ENCODE measurements at places on chromosomes 12 and 14.
A peak's percentile ranks its signal among the peaks of the same experiment; 100 is the strongest.

GRCh38 chr12:68454892-68455291, 122.7 kb upstream of the MDM1 start:
- DNase-seq, result no peak

DNA sequence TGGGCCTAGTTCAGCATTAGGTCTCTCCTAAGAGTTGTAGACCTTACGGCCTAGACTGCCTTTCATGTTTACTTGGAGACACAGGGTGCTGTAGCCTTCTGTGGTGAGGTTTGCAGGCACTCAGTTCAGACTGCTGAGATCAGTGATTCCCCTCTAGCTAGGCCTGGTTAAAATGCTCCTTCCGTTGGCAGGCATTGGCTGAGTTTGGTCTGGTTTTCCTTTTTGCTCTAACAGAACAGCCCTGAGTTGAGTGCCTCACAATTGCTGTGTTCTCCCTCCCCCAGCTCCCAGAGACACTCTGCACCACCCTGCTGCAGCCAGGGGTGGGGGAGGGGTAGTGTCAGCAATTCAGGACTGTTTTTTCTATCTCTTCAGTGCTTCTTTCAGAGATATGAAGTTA, 178.9 kb upstream of the DYRK2 start:
- DNase-seq, result no peak

GRCh38 chr14:56782711-56783110, 27.6 kb downstream of the OTX2 start:
- DNase-seq, result no peak

- DNase-seq, result peak; percentile 75
Observed at GRCh38 chr12:69879007-69879960, 54.3 kb downstream of the MYRFL start.

DNA sequence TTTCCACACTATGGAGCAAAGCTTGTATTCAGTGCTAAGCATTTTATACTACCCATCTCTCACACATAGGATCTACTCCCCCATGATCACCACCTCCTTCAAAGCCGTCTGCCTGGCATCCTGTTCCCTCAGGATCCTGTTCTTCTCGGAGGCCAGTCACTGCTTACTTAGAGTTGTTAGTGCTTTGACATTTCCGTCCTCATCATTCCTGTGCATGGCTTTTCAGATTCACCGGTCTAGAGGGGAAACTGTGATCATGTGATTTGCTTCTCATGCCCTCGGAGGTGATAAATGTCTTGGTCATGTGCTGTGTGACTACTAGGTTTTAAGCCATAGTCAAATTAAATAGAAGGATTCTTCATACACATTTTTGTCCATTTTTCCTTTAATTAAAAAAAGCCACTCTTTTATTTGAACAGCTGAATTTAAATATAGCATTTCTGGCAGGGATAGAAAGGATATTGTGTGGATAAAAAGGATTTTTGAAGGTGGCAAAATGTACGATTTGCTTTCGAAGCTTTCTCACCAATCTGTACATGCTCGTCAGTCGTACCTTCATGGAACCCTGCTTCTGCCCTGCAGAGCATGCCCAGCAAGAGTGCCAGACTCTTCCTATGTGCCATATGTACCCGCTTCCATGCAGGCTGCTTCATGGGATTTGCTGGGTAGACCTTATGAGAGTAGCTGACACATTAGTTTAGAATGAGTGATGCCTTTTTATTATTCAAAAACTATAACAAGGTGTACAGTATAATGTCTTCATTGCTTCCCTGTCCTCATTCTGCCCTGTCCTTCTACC, 53.3 kb downstream of the BMAL2 start:
- DNase-seq, result no peak

DNA sequence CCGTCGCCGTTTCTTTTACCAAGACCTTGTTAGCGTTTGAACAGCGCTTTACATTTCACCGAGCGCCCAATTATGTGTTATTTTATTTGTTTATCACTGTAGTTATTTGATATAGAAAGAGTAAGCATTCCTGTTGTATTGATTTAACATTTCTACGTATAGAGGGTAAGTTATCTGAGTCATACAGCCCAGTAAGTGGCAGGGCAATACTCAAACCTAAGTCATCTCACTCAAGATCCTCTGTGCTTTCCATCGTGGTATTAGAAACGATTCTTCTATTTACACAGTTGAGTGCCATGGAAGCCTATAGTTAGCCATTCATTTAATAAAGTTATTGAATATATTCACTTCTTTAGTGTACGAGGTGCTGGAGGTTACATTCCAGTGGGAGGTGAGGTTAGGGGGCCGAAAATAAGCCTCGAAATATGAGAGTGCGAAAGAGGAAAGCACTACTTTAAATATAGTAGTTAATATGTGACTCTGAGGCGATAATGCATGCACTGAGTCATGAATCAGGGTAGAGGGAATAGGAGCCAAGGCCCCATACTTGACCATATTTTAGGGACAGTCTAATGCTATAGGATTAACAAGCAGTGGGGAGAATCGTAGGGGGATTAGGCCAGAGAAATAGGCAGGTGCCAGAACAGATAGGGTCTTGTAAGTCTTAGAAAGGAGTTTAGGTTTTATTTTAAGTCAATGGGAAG, 629 bp downstream of the RAD51AP1 start:
- no peak for DNase-seq

- DNase-seq, result no peak
Observed at GRCh38 chr14:22974530-22975313, 7.6 kb downstream of the AJUBA start.

GRCh38 chr12:49388682-49389386, 21.6 kb downstream of the SPATS2 start:
- DNase-seq, result peak; percentile 76

GRCh38 chr12:28219827-28220226, 29.6 kb downstream of the CCDC91 start:
- no peak for DNase-seq

DNA sequence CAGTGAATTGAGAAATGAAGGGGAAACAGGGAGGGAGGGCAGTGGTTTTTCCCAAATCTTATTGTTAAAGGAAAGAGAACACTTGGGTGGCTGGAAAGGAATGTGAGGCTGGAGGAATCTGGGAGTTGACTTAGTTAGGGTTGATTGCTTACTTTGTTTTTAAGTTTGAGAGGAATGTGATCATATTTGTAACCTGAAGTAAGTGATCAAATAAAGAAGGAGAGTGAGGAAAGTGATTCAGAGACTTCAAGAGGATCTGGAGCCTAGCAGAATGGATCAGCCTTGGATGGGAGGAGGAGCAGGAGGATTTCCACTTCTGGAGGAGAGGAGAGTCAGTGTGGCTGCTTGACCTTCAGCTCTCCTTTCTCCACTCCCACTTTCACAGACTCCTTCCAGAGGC, 6.0 kb upstream of the LRP6 start:
- DNase-seq, result no peak

DNA sequence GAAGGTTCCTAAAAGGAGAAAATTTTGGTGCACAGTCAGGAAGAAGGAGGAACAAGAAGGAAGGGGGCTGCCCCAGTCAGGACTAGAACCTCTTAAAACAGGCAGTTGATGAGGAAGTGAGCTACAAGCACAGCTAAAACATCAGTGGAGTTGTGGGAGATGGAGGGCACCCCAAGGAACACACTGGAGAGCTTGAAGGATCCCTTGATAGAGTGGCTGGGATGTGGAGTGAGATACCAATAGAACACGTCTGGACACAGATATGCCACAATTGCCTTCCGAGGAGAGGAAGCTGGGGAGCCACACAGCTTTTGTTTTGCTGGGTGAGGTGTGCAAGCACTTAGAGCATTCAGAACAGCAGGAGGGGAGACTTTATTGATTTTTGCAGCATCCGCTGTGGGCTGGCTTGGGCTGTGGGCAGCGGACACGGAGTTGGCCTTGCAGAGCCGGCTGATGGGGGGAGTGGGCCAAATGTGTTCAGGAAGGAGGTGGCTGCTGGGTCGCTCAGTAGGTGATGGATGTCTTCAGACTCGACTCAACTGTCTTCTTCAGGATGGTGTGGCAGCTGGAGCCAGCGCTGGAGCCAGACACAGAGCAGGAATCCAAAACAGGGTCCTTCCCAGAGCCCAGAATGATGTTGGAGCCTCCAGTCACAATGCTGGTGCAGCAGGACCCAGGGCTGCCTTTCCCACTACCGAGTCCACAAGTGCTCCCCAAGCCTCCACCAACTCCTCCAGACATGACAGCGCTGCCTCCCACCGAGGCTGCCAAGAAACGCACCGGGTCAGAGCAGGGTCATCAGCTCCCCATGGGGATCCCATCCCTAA, 4.7 kb upstream of the KRT79 start:
- DNase-seq, result no peak

GRCh38 chr14:104437703-104438102, 141.9 kb upstream of the C14orf180 start:
- DNase-seq, result no peak

DNA sequence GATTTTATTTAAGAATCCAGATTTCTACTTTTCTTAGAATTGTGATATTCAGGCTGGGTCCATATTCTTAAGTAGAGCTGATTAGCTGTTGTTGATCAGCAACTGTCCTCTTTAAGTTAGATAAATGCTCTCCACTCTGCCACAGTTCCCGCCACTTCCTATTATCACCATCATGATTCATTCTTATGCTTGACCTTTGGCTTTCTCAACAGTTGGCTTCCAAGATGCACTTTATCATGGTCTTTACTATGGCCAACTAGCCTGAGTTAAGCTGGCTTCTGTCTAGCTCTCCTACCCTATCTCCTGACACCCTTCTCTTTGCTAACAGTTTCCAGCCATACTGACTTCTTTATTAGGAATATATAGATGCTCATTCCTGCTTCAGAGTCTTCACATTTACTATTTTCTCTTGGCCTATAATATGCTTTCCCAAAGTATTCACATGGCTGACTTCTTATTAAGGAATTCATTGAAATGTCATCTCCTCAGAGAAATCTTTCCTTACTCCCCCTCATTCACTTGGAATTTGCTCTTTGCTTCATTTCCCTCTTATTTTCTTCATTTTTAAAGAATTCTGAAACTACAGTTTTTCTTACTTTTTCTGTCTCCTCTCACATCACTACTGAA, 149.0 kb upstream of the IGF1 start:
- no peak for DNase-seq

- DNase-seq, result no peak
Observed at GRCh38 chr12:3723916-3724805, 28.7 kb downstream of the CRACR2A start.

GRCh38 chr12:45615268-45615667, 114.2 kb upstream of the ARID2 start:
- DNase-seq, result no peak

- DNase-seq, result no peak
Observed at GRCh38 chr12:110134691-110135411, 10.7 kb downstream of the IFT81 start.

DNA sequence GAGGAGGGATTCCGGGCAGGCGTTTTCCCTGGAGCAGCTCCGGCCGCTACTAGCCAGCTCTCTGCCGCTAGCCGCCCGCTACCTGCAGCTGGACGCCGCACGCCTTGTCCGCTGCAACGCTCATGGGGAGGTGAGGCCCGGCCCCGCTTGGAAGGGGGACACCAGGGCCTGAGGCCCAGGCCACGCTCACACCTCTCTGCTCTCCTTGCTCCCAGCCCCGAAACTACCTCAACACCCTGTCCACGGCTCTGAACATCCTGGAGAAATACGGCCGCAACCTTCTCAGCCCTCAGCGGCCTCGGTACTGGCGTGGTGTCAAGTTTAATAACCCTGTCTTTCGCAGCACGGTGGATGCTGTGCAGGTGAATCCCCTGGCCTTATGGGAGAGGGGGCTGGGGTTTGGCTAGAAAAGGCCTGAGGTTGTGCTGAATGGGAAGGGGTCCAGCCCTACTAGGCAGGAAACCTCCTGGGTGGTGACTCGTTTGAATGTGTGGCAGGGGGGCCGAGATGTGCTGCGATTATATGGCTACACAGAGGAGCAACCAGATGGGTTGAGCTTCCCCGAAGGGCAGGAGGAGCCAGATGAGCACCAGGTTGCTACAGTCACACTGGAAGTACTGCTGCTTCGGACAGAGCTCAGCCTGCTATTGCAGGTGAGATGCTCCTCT, 597 bp downstream of the RNF31 start:
- DNase-seq, result no peak

DNA sequence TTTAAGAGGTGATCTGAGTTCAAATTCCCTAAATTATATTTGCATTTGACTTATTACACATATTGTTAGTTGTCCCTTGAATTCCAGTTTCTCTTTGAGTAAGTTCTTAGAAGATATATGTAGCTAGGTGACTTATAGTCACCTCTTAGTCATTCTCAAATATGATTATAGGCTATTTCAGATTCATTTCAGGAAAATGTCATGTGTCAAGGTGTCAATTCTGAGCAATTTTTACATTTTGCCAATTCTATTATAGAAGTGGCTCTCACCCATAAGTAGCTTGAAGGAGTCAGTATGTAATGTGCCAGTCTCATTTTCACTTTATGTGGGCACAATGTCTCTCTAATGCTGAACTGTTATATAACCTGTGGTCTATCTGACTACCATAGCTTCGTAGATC, 623.4 kb downstream of the DIO2 start:
- no peak for DNase-seq

DNA sequence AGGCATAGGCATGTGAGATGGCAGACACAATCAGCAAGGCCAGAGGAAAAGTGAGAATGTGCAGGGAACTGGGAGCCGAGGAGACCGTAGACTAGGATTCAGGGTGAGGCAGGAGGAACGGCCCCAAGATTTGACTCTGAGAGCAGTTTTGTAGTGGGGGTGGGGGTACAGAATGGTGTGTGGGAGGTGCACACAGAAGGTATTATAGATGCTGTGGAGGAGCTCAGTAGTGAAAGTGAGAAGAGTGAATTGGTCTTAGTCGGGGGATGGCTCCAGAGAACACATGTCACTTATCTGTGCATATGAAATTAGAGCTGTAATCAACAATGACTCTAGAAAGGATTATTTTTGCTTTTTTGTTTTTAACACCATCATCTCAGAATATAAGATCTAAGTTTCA, 11.9 kb downstream of the ZNF664 start:
- DNase-seq, result no peak

DNA sequence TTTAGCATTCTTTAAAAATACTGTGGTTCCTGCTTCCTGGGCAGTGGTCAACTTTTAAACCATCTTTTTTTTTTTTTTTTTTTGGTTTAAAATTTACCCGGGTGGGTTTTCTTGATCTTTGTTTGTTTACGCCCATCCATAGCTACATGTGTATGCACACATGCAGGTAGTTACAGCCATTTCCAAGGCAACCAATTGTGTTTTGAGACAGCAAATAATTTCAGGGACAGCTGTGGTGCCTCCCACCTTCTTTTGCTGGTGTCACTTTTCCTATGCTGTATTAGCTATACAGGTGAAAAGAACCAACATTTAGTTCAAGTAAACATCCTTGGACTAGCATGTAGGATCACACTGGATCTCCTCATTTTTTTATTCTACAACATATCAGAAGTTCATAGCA, 52.0 kb upstream of the PSMA6 start:
- no peak for DNase-seq

DNA sequence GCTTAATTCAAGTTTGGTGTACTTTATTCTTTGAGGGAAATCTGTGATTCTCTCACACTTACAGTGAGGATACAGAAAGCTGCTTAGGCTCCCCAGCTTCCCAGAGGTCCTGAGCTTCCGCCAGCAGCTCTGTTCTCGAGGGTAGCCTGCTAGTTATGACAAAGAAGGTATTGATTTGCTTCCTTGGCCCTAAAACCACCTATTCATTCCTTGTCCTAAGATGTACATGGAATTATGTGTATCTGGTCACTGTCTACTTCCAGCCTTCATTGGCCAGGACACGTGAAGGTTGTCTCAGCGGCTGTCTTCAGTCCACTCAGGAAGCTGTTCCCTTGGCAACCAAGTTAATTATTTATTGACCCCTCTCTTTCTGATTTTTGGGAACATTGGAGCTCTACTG, 55.7 kb downstream of the GALNT8 start:
- no peak for DNase-seq
